Cortex of kidney (tissue), 1 donor: ENCODE measurements at places on chromosomes 12 and 14.

- no peak for DNase-seq
These were observed 152.0 kb downstream of the TMEM132C start for GRCh38 chr12:128418944-128419343.

DNA sequence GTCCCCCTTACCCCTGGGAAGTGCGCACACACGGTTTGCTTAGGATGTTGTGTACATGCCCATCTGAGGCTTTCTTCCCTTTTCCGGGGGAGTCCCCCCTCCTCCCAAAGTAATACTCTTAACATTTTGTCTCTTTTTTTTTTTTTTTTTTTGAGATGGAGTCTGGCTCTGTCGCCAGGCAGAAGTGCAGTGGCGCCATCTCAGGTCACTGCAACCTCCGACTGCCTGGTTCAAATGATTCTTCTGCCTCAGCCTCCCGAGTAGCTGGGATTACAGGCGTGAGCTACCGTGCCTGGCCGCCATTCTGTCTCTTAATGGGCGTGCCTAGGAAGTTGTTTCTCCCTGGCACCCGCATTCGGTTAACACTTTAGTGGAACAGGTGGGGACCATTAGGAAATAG is 4.5 kb upstream of the GMFB start:
- DNase-seq, result no peak

- DNase-seq, result no peak
These were observed 331.9 kb upstream of the SOX5 start for GRCh38 chr12:24281341-24281740.

DNA sequence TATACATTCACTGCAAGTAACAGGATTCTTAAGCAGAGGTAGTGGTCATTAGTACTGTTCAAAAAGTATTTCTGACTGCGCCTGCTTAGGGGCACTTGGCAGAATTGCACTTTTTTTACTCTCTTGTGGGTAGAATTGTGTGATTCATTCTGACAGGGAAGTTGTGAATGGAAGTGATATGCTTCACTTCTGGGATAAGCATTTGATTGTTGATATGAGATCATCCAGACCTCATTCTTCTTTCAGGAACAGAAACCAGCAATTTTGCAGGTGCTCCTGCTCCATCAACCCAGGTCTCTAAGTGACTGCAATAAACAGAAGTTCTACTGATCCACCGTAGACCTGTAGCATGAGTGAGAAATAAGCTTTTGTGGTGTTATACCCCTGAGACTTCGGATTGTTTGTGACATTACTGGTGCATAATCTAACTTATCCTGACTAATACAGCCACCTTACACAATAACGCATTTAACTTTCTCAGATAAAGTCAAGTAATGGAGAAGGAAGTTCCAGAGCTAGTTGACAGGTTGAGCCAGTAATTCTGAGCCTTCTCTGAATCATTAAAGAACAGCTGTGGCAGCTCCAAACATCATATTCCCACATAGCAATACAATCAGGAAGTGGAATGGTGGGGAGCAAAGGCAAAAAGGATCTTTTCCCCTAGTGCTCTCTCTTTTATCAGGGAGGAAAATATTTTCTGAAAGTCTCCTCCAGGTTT is 387.9 kb downstream of the SYT1 start:
- DNase-seq, result no peak

DNA sequence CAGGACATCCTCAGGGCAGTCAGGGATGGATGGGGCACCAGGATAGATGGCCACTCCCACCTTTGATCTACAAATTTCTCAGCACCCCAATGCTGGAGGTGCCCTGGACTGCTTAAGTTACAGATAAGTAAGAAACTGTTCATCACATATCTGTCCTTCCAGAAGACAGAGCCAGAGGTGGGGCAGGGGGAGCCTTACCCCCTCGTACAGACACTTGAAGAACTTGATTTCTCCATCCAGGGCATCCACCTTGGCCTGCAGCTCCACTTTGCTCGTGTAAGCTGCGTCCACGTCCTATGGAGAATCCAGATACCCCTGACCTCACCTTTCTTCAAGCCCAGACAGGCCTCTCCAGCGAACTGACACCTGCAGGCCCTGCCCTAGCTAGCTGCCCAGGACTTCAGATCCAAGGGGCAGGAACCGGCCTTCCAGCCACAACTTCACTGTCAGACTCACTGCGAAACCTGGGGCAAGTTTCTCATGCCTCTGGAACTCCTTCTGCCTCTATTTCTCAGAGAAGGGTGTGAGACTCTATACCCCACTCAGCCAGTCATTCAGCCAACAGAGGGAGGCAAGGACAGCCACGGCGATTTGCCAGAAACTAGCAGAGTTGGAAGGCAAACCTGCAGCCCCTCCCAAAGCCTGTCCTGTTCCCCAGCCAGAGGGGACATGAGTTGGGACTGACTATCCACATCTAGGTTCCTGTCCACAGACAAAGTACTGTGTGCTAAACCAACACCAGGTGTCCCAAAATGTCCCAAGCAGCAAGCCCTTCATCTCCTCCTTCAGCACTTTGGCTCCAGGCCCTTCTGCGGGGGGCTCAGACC is 3.8 kb downstream of the KRT73 start:
- DNase-seq, result no peak

- no peak for DNase-seq
These were observed 1.4 kb downstream of the AQP5 start for GRCh38 chr12:49962861-49963765.

GRCh38 chr12:57541717-57542116 is 5.3 kb downstream of the DCTN2 start:
- DNase-seq, result no peak

DNA sequence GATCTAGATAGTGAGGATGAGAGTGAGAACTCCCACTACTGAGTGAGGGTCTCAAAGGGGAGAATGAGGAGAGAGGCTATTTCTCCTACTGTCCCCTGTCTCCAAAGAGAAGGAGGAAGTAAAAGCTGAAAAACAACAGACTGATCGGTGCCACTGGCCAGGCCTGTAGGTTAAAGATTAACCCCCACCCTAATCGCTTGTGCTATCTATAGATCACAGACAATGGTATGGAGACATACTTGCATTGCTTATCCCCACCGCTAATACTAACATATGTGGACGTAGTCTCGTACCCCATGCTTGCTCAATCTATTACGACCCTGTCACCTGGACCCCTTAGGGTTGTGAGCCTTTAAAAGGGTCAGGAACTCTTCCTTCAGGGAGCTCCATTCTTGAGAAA is 777.9 kb upstream of the TMEM132C start:
- DNase-seq, result no peak

DNA sequence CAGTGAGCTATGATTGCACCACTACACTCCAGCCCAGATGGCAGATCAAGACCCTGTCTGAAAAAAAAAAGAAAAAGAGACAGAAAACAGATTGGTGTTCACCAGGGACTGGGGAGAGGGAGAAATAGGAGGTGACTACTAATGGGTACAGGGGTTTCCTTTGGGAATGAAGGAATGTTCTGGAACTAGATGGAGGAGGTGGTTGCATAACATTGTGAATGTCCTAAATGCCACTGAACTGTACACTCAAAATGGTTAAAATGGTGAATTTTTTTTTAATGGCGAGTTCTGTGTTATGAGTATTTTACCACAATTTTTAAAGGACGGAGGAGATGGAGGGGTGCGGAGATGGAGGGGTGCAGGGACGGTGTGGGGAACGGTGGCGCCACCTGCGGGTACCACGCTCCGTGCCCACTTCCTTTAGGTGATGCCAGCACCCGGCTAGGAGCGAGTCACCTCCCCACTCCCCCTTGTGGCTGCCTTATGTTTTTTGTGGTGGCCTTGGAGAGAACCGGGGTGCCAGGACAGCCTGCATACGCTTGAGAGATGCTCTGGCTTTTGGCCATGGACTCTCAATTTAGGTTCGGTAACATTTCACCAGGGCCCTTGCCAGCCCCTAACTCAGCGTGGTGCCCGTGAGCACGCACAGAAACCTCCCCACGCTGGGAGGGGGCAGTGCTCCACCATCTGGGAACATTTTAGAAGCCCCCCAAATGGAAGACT is 16.1 kb downstream of the UBC start:
- no peak for DNase-seq

GRCh38 chr12:10293151-10293550 is 14.5 kb upstream of the KLRD1 start:
- DNase-seq, result no peak

DNA sequence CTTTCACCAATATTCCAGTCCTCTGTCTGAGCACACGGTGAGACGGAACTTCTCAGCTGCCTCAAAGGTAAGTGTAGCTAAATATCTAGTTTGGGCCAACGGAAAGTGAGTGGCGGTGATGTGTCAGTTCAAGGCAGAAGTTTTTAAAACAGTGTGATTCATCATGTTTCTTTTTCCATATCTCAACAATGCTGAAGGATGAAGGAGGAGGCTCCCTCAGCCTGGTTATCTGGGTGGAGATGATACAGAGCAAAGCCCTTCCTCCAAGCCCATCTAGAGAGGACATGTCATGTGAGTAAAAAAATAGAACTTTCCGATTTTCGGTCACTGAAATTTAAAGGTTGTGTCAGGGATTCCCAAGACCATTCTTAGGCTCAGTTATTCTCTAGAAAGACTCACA is 13.1 kb upstream of the ANP32D start:
- DNase-seq, result no peak
